ENCODE measurements at places on chromosomes 5 and 9.

GRCh38 chr5:119405419-119405818 lies 46.9 kb upstream of the HSD17B4 start:
- DNase-seq: no peak

DNA sequence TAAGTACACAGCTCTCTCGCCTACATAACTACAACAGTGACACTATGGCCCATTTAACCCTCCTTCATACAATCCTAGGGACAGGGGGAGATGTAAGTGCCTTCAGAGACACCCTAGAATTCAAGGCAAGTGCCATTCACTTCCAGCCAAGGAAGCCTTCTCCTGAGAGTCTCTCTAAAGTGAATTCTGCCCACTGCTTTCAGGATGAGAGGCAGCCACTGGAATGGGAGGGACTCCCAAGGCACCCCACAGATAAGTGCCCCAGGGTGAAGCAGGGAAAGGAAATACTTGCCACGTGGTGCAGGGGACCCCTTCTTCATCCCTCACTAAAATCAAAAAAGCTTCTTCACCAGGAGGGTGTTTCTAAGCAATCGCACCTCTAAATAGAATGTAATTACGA lies 283.7 kb downstream of the ZNF608 start:
- DNase-seq: no peak

GRCh38 chr5:54313311-54314270 lies 3.2 kb upstream of the ARL15 start:
- DNase-seq: no peak

GRCh38 chr9:123238365-123238764 lies 30.0 kb downstream of the STRBP start:
- no peak for DNase-seq
